ENCODE measurements at places on chromosomes 6 and 20. TPM values are rescaled to one million over a fixed set of nuclear protein-coding genes. Genes with fewer than 3 reads are reported as not detected.

LY6G5C gene
- total RNA-seq: 1.2 TPM

MRPL2 gene
- 76.8 TPM for total RNA-seq

GINM1 gene
- 35.8 TPM for total RNA-seq

MRAP2 gene
- total RNA-seq: 8.7 TPM

LPA gene
- total RNA-seq: not detected

PROKR2 gene
- total RNA-seq: not detected

BCAS4 gene
- total RNA-seq: 16.1 TPM

RAET1L gene
- total RNA-seq: not detected

STMND1 gene
- total RNA-seq: not detected

ARHGAP40 gene
- total RNA-seq: not detected

OXT gene
- not detected for total RNA-seq

MUC22 gene
- total RNA-seq: not detected

EFCAB8 gene
- not detected for total RNA-seq

FHL5 gene
- not detected for total RNA-seq

MDN1 gene
- 12.0 TPM for total RNA-seq

IL17F gene
- not detected for total RNA-seq

EDN3 gene
- not detected for total RNA-seq

SLC22A2 gene
- total RNA-seq: 0.18 TPM

PRR18 gene
- total RNA-seq: 0.12 TPM

NKAIN2 gene
- not detected for total RNA-seq

PBOV1 gene
- not detected for total RNA-seq

BMP6 gene
- total RNA-seq: not detected

TOX2 gene
- total RNA-seq: not detected

Data from cardiac muscle cell (in vitro differentiated cells and primary cell).